Stimulated activated CD8-positive, alpha-beta memory T cell treated with anti-CD3 and anti-CD28 coated beads, Interleukin-4, amount 100 ng/mL, for 1 hour (primary cell): ENCODE measurements at places on chromosomes 11 and 22.

DNA sequence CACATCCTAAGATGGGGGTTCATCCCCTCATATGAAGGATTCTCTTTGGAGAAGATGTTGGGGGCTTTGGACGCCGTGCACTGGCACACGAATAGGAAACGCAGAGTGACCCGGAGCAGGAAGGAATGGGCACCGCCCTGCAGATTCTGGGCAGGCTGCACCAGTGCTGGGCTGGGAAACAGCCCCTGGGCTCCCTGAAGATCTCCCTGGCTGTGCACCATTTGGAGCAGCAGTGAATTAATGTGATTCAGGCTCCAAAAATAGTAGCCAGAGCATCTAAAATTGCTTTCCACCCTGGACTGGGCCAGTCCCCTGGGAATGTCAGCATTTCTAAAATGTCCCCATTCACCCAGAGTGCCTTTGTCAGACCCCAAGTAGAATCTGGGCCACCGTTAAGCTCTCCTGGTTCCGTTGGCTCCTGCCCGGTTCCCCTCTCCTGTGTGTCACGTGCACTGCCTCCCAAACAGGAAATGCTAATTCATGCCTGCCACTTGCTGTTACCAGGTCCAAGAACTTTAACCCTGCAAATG lies 18.6 kb downstream of the IRAG1 start:
- DNase-seq: no peak

DNA sequence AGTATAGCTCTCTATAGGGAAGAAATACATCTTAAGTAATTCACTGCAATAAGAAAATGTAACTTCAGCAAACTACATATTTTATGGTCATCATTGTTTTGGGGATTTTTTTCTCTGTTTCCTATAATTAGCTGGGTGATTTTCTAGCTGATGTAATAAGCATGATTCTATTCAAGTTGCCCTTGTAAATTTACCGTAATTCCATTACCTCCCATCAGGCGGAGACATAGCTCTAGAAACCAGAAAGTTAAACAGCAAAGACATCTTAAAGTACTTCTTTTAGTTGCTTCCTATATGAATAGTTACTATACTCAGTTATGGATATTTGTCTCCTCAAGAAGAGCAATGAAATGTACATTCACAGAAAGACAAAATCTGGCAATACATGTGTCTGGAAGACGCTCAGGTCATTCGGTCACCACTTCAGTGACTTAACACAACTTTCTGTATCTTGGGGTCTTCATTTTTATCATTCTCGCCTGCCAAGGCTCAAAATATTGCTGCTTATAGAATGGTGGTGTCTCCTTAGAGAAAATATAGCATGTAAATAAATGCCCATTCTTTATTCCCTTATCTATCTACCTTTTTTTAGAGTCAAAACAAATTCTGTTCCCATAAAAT lies 239.9 kb upstream of the ZC3H12C start:
- DNase-seq: no peak

GRCh38 chr11:114049050-114049449 lies 10.5 kb upstream of the ZBTB16 start:
- DNase-seq: no peak

DNA sequence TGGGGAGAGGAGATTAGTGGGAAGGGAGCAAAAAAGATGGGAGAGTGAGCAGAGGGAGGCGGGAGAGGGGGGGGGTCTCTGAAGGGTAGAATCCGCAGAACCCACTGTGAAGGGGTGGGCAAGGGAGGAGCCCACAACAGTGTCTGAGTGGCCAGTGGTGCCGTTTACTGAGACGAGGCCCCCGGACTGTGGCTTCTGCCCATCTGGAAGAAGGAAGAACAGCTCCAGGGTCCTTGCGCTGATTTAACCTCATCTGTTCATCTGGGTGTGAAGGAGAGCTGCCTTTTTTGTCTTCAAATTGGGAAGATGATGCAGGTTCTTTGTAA lies 45.7 kb upstream of the ANO1 start:
- no peak for DNase-seq

DNA sequence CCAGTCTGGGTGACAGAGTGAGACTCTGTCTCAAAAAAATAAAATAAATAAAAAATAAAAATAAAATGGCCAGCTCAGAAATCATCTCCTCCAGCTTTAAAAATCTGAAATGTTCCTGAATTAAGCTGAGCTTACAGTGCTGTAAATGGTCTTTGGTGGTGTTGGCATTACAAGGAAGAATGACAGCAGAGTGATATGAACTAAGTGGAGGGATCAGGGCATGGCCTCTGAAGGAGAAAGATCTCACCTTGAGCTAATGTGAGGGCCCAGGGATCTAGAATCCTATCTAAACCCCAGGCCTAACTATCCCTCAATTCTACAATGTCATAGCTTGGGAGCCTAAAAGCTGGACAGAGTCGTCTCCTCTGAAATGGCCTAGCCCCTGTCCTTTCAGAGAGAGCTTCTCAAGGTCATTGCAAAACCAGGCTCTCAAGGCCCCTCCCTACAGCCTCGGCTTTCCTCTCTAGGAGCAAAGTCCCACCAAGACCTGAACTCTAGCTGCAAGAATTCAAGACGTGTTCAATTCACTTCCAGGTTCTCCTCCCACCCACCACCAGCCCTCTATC lies 345.4 kb downstream of the BUD13 start:
- no peak for DNase-seq
